Heart right ventricle (tissue), 16 donors: ENCODE measurements at places on chromosomes 1 and 21. TPM values are rescaled to one million over a fixed set of nuclear protein-coding genes. Genes with fewer than 3 reads are reported as not detected.
A peak's percentile ranks its signal among the peaks of the same experiment; 100 is the strongest.

DNA sequence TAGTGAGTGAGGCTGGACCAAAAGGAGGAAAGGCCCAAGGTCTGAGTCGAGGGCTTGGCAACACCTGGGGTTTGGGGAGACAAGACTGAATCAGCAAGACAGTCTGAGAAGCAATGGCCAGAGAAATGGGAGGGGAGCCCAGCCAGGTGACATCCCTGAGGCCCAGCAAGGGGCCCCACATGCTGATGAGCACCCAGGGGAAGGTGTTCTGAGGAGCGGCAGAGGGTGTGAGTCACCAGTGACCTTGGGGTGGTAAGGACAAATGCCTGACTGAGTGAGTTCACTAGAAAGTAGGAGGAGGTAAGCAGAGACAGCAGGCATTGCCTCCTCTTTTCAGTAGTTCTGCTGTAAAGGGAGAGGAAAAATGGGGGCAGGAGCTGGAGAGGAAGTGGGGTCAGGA, 192.4 kb upstream of the GALNT2 start:
- no peaks in the 10 kb centered on the region for H3K27me3 ChIP-seq
- H3K36me3 ChIP-seq = no peaks in the 10 kb centered on the region
- H3K4me3 ChIP-seq = no peak overlapping the region

GRCh38 chr1:26826261-26827105, at the start of gene ZDHHC18:
ZDHHC18 (plus strand) TSS chr1:26826688; CDS start chr1:26826805, 117 bp downstream.
- no peaks in the 10 kb centered on the region for H3K36me3 ChIP-seq
- peak within 1 kb of the TSS; percentile 84 for H3K4me3 ChIP-seq
- peak within 1 kb of the TSS; percentile 13 for H3K27ac ChIP-seq
- H3K4me1 ChIP-seq = peaks cover 49% of the 10 kb centered on the region
- no peaks in the 10 kb centered on the region for H3K27me3 ChIP-seq

DNA sequence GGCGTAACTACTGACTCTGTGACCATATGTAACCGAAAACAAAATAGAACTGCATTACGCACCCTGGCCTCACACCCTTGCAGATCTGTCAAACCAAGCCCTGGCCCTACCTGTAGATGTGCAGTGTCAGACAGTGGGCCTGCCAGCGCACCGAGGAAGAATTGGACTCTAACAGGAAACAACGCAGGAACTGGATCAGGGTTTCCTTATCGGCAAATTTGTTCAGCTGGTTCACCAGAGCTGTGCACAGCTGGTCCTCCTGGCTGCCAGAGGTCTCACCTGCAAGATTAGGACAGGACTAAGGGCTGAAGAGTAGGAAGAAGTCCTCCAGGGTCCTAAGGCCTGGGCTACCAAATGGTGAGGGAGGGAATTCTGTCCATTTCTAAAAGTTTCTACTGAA, 90.0 kb downstream of the UBR4 start:
- H3K27me3 ChIP-seq = no peaks in the 10 kb centered on the region
- peaks cover 21% of the 10 kb centered on the region for H3K4me1 ChIP-seq
- peaks cover 87% of the 10 kb centered on the region for H3K36me3 ChIP-seq
- DNase-seq = no peak

BEST4 gene
- not detected for total RNA-seq

DNA sequence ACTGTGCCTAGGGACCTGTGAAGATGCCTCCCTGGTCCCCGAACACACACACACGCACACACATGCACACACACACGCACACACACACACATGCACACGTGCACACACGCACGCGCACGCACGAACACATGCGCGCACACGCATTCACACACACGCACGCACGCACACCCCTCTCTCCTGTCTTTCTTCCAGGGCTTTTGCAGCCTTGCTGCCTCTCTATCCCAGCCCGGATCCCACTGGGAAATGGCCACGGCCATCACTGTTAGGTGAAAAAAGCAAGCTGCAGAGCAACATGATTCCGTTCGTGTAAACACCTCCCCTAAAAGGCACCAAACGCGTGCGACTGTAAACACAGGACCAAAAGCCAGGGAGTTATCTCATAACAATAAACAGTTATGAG, 39.7 kb downstream of the NKAIN1 start:
- H3K36me3 ChIP-seq = no peaks in the 10 kb centered on the region
- no peak for DNase-seq
- H3K4me3 ChIP-seq = no peak overlapping the region
- no peaks in the 10 kb centered on the region for H3K27me3 ChIP-seq
- no peaks in the 10 kb centered on the region for H3K4me1 ChIP-seq
- no peak overlapping the region for H3K27ac ChIP-seq

DNA sequence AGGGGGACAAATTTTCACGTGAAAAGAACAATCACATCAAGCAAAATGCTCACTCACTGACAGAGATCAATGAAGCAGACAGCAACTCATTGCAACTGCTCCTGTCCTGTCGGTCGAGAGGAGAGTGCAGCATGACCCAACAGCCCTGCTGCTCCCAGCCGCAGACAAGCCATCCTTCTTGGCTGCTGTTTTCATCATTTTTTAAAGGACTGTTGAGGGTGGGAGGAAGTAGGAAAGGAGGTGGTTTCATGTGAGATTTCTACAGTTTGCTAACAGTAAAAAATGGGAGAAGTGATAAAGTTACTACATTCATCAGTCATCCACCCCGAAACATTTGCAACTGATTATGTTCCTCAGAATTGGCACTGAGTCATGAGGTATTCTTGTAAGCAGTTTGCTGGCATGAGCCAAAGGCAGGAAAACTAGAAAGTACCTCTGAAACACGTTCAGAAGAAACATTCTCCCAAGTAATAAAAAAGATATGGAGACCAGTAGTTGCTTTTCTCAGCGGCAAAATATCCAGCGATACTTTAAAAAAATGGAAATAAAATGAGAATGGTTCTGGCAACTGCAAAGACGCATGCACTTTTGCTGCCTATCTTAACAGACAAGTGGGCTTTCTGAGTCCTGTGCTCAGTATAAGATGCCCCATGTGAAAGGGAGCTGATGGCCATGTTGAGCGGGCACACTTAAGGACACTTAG, 72.0 kb upstream of the CLDN14 start:
- no peaks in the 10 kb centered on the region for H3K27me3 ChIP-seq
- H3K36me3 ChIP-seq = no peaks in the 10 kb centered on the region
- H3K4me1 ChIP-seq = peaks cover 6% of the 10 kb centered on the region
- no peak for DNase-seq
- H3K4me3 ChIP-seq = no peak overlapping the region

DNA sequence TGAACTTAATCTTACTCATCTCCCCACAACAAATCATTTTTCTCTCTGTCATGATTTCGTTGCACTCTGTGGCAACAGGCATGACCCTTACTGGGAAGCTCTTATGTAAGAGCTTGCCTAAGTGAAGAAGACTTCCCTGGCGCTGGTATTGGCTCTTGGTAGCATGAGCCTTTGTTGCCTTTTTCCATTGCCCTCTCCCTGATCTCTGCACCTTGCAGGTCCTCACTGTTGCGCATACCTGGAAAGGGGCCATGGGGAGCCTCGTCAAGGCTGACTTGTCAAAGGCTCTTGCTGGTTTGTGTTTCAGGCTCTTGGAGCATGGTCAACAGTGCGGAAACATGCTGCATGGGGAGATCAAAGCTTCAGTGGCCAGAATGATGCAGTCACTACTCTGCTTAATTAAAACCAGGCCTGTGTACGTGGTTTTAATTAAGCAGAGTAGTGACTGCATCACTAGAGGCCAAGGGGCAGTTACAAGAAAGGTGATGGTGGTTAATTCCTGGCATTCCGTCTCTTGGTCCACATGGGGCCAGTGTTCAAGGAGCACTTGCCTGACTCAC, 141.3 kb downstream of the SPATA46 start:
- peaks cover 5% of the 10 kb centered on the region for H3K4me1 ChIP-seq
- no peak overlapping the region for H3K27ac ChIP-seq
- no peak for DNase-seq

IL23R gene
- not detected for total RNA-seq

GRCh38 chr1:174916846-174917245, 82.9 kb upstream of the CACYBP start:
- no peaks in the 10 kb centered on the region for H3K36me3 ChIP-seq
- no peaks in the 10 kb centered on the region for H3K27me3 ChIP-seq
- H3K27ac ChIP-seq = no peak overlapping the region
- DNase-seq = no peak
- no peaks in the 10 kb centered on the region for H3K4me1 ChIP-seq
- H3K4me3 ChIP-seq = no peak overlapping the region

DNA sequence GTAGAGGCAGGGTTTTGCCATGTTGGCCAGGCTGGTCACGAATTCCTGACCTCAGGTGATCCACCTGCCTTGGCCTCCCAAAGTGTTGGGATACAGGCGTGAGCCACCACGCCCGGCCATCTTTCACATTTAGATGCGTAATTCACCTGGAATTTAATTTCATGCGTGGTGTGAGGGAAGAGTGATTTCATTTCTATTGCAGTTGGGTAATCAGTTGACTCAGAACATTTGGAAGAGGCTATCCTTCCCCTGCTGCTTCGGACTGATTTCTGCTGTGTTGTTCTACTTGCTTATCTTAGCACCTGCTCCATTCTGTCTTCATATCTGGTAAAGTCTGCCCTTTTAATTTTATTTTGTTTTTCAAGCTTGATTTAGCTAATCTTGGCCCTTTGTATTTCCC, 19.1 kb downstream of the DIP2A start:
- no peak overlapping the region for H3K27ac ChIP-seq
- H3K27me3 ChIP-seq = no peaks in the 10 kb centered on the region
- no peak overlapping the region for H3K4me3 ChIP-seq

TRABD2B gene
- total RNA-seq = 0.85 TPM

- no peaks in the 10 kb centered on the region for H3K27me3 ChIP-seq
- DNase-seq = no peak
- H3K36me3 ChIP-seq = no peaks in the 10 kb centered on the region
- H3K4me3 ChIP-seq = no peak overlapping the region
- H3K4me1 ChIP-seq = no peaks in the 10 kb centered on the region
- H3K27ac ChIP-seq = no peak overlapping the region
These were observed 9.9 kb downstream of the CD160 start for GRCh38 chr1:145729196-145729595.

DNA sequence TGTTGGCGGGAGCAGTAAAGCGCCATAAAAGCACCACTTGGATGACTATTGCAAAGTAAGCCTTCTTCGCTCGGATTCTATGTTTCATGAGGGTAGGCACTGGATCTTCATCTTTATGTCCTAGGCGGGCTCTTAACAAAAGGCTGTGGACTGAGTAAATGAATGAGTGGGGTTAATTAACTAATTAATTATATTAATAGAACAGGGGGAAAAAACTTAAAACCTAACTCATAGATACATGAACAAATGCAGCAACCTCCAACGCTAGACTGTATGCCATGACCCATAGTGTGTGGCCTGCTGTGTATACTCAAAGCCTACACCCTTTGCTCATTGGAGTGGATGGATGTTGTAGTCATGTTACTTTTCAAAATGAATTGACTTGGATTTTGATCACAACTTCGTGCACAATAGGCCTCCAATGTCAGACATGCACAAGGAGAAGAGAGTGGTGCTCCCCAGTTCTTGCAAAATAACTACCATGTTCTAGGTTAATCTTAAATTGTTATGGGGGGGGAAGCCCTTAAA, 417 bp upstream of the GFI1 start:
- DNase-seq = no peak
- H3K4me1 ChIP-seq = peaks cover 39% of the 10 kb centered on the region
- H3K36me3 ChIP-seq = no peaks in the 10 kb centered on the region
- H3K27me3 ChIP-seq = peaks cover 74% of the 10 kb centered on the region

DNA sequence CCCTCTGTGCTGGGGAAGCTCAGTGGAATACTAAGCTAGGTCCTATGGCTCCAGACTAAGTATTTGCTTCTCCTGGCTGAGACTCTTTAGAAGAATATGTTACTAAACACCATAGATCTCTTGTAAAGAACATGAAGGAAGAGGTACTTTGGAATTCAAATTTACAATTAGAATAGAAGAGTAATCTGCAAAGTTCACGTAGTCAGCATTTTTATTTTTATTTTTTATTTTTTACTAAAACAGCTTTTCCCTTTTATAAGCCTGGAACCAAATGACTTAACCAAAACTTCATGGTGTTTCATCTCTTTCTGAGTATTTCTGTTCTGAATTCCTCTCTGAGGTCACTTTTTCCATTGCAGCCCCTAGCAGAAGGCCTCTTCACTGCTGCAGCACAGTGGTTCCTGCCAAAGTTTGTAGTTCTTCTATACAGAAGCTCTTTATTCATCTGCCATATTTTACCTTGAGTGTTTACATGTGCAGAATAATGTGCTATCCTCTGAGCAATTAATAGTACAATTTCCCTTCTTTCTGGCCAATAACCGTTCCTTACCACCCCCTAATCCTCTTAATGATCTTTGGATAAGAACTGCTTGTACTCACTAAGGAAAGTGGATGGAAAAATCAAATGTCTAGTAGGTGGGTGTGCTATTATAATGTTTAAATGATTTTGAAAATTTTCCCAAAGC, 27.2 kb downstream of the TSEN15 start:
- peaks cover 5% of the 10 kb centered on the region for H3K36me3 ChIP-seq
- no peaks in the 10 kb centered on the region for H3K4me1 ChIP-seq
- H3K27ac ChIP-seq = no peak overlapping the region
- no peak overlapping the region for H3K4me3 ChIP-seq

DNA sequence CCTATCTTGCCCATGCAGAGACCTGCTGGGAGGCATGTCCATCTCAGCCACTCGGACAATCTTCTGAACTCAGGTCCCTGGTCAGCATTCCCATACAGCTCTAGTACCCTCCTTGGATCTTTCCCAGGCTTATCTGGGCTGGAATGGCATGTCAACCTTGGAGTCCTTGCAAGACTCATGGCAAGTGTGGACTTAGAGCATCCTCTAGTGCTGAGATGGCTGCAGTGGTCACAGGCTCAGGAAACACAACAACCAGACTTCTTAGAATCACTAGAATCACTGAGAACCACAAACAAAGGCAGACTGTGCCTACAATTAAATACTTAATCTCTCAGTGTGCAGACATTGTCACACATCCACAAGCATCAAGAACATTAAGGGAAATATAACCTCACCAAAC, 73.1 kb upstream of the TSHB start:
- H3K36me3 ChIP-seq = no peaks in the 10 kb centered on the region
- no peak for DNase-seq
- no peak overlapping the region for H3K4me3 ChIP-seq
- H3K4me1 ChIP-seq = no peaks in the 10 kb centered on the region
- H3K27me3 ChIP-seq = peaks cover 7% of the 10 kb centered on the region
- H3K27ac ChIP-seq = no peak overlapping the region
